MM.1S (cell line): ENCODE measurements at places on chromosomes 1 and 21.

DNA sequence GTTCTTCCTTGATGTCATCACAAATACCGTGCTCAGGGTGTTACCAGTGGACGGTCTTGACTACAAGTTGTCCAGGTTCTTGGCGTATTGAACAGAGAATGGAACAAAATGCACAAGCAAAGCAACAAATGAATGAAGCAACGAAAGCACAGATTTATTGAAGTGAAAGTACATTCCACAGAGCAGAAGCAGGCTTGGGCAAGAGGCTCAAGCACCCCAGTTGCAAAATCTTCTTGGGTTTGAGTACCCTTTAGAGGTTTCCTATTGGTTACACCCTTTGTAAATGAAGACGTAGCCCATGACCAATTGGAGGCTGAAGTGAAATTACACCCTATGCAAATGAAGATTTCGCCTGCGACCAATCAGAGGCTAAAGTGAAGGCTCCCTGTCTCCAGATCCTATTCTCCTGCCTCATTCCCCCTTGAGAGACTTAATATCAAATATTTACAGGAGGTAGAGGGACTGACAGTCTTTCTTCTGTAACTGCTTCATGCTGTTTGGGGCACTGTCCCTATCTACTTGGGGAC, 38.3 kb downstream of the YY1AP1 start:
- no peak for DNase-seq

- DNase-seq = no peak
Measured at GRCh38 chr1:219659684-219660083, 46.8 kb upstream of the ZC3H11B start.

- no peak for DNase-seq
Measured at GRCh38 chr1:64715186-64715585, 29.7 kb upstream of the RAVER2 start.

GRCh38 chr1:214154596-214155292, 126.2 kb upstream of the SMYD2 start:
- no peak for DNase-seq

DNA sequence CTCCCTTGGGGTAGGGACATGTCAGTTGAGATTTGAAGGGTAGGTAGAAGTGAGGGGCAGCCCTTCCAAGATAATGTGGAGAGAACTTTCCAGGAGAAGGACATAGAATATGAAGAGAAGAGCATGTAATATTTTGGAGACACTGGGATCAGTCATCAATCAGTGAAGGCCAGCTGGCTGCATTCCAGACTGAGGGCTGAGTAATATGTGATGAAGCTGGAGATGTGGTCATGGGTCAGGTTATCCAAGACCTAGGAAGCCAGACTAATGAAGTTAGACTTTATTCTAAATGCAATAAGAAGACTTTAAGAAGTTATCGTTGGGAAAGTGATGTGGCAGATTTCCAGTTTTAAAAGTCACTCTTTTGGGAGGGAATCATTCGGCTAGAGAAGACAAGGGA, 262.0 kb downstream of the HMCN1 start:
- DNase-seq = no peak

DNA sequence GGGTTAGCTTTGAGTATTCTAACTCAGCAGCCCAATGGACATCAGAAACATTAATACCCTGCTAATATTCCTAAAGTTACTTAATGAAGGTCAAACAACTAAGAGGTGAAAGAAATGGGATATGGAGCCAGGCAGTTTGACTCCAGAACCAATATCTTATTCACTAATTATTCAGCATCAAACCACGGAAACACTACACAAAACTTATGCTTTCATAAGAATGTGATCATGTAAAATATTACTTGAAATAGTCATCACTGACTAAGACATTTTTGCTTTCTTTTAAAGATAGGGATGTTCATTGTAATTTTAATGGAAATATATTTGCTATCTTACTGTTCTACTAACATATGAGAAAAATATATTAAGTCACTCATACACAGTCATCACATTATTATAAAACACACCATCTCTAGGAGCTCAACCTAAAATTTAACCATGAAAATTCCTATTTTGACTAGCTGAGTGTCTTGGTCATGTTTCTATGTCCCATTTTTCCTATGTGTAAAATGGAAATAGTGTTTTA, 240.9 kb downstream of the KCTD3 start:
- no peak for DNase-seq
